Activated naive CD4-positive, alpha-beta T cell treated with Interleukin-2 at 50 U/mL for 16 hours (primary cell): ENCODE measurements at places on chromosomes 2 and 18.
A peak's percentile ranks its signal among the peaks of the same experiment; 100 is the strongest.

GRCh38 chr2:199488772-199489400 lies 31.1 kb upstream of the SATB2 start:
- DNase-seq = peak; percentile 39

DNA sequence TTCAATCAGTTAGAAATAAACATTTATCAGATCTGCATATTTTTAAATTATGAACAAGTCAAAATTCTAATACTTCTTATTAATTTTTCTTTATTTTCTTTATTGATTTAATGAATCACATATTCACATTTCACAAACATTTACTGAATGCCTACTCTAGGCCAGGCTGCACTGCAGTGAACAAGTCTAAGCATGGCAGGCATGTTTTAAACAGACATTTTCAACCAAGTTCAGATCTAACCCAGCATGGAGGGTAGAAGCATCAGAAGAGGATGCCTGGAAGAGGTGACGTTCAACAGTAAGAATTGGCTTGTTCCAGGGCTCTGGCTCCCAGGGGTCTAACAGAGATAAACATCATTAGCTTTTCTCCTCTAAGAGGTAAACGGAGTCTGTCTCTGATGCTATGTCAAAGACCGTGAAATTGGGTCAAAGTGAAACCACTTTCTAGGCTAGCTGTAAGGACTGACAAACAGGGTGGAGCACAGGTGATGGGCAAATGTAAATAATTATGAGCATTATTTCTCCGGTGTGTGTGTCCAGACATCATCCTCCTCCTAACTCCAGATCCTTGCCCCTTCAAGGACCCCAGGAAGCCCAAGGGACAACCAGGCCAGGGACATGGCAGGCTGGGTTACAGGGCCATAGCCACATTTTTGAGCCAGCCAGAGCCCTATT lies 50.6 kb downstream of the UNC50 start:
- no peak for DNase-seq

- no peak for DNase-seq
These were observed 500.2 kb downstream of the XIRP2 start for GRCh38 chr2:167388497-167388896.

GRCh38 chr18:77906103-77906892 lies 656.6 kb downstream of the GALR1 start:
- no peak for DNase-seq

DNA sequence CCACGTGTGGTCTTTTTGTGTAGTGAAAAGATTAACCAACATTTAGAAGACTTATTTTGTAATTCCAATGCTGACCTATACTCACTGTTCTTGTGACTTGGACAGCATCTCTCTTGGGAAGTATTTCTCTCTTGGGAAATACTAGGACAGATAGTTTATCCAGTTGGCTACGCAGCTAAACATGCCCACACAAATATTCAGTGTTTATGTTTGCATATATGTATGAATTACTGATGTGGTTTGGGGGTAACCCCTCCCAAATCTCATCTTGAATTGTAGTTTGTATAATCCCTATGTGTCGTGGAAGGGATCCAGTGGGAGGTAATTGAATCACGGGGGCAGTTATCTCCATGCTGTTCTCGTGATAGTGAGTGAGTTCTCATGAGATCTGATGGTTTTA lies 2062.3 kb upstream of the CELF4 start:
- no peak for DNase-seq

- no peak for DNase-seq
These were observed 38.6 kb upstream of the PRLH start for GRCh38 chr2:237527766-237528165.

DNA sequence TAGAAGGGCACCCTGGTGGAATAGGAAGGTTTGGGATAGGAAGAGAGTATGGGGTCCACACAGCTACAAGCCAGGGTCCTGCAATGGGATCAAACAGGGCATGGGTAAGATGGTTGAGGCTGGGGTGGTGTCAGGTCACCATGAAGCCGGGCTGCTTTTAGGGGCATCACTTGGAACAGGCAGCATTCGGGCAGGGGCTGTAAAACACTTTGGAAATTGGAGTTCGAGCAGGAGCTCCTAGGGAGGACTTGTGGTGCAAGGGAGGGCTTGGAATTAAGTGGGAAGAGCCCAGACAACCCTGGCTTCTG lies 47.1 kb upstream of the PLB1 start:
- no peak for DNase-seq

- DNase-seq = no peak
These were observed 509.5 kb downstream of the PARD3B start for GRCh38 chr2:205054789-205055188.

DNA sequence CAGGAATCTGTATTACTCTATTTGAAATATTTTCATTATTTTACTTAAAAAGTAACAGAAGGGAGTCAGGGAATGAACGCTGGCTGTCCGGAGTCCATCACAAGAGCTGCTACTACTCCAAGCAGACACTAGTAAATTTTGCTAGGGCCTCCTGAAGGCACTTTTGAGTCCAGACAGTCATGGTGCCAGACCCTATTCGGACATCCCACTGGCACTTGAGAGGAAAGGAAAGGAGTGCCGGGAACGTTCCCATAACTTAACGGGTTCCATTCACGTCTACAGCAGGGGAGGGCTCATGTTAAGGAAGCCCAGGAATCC lies 563 bp upstream of the GMCL1 start:
- no peak for DNase-seq

DNA sequence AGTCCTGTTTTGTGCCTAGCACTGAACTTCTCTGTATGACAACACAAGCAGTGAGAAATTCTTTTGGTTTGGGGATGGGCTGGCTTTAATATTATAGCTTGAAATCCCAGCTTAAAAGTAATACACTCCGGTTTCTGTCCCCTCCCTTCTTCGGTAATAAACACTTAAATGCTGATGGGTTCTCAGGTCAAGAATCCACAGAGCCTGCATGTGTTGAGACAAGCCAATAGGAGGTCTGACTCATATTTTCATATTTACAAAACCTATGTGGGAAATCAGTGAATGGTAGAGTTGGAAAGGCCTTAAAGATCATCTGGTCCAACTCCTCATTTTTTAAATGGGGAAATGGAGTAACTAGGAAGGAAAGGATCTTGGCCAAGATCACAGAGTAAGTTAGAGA lies 47.5 kb downstream of the VSNL1 start:
- DNase-seq = no peak

- DNase-seq = no peak
These were observed 307.4 kb upstream of the VWC2L start for GRCh38 chr2:214103276-214104001.

DNA sequence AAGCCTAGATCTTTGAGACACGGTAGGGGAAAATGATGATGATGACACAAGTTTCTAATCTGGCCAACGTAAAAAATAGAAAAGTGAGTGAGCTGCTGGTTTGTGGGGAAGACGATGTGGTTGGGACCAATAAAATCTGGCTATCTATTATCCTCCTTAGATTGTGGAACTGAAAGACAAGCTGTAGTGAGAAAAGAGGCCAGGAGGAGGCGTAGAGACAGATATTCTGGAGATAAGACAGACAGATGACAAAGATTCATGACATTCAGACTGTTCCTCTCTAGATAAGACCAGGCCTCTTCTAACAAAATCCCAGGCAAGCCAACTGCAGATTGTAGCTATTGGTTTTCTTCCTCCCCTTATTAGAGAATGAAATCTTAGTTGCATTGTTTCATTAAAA lies 376.3 kb upstream of the UBE2E3 start:
- no peak for DNase-seq

- DNase-seq = no peak
These were observed 33.7 kb upstream of the NPAS2 start for GRCh38 chr2:100786297-100786658.

DNA sequence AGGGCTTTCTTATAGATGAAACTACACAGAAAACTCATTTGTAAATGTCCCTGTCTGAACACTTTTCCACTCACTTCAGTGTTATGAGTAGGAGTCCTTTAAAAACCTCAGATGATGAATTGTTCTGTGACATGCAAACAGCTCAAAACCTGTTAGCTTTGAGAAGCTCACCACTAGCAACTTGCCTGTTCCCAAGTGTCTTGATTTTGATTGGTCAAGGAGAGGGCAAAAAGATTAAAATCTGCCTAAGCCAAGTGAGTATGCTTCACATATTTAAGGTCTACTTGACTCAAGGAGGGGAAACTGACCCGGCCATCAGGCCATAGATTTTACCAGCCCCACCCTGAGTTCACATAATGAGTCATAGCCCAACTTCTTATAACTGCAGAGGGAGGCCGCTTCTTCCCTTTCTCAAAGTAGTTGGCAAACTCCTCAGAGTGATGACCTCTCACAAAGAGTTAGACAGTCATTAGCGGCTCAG lies 45.2 kb upstream of the MEIS1 start:
- no peak for DNase-seq

- DNase-seq = no peak
These were observed 29.2 kb upstream of the MBOAT2 start for GRCh38 chr2:9032536-9033255.
